Body of pancreas (tissue), 4 donors: ENCODE measurements at places on chromosomes 2 and 18.

DNA sequence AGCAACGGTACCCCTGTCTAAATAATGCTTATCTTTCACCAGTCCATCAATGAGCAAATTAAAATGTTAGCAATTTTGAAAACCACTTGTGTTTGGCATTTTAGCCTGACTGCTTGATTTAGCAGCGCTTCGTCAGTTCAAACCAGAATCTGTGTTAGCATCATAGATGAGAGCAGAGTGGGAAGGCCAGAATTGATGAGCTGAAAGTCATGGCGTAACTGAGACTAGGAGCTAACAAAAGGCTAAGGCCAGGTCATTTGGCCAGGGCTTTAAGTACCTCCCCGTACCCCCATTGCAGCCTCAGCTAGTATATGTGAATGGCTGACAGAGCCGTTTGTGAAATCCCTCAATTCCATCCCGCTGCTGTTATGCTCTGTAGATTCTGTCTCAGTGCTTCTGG, 16.0 kb downstream of the APCDD1 start:
- DNase-seq = no peak

DNA sequence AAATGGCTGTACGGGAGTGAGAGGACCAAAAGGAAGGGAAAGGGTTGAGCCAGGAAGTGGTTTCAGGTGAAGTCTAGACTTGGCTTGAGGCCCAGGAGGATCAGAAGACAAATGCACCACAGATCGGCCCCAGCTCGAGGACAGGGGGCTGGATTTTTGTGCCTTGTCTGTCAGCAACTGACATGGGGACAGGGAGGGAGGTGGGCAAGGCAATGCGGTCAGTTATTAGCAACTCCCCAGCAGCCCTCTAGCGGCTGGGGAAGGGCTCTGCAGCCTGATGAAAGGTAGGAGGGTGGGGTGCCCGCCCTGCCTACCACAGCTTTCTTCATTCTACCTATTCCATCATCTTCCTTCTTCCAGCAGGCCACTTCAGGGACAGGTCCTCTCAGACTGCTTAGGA, 50.0 kb downstream of the CPO start:
- DNase-seq = peak; percentile 35

- DNase-seq = no peak
Observed at GRCh38 chr2:168703926-168704325, 98.5 kb upstream of the NOSTRIN start.

DNA sequence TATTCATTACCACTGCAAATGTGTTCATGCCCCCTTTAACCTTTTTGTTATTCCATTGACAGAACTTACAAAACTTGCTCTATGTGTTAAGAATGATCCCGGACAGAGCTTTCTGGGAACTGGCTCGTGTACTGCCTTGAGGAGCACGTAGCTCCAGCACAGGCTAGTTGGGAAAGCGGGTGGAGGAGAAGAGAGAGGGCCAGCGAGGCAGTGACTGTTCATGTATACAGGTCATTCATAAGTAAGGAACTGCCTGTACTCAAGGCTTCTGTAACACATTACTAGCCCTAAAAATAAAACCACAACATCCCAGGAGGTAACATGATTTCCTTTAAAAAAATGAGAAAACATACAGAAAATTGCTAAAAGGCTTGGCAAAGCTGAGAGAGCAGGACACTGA, 109.0 kb downstream of the STK39 start:
- peak; percentile 32 for DNase-seq

GRCh38 chr2:158533009-158533408, 76.3 kb downstream of the PKP4 start:
- no peak for DNase-seq

GRCh38 chr2:217293607-217294006, 433.7 kb upstream of the TNP1 start:
- no peak for DNase-seq

- no peak for DNase-seq
Observed at GRCh38 chr2:2837746-2838547, 506.9 kb upstream of the MYT1L start.

DNA sequence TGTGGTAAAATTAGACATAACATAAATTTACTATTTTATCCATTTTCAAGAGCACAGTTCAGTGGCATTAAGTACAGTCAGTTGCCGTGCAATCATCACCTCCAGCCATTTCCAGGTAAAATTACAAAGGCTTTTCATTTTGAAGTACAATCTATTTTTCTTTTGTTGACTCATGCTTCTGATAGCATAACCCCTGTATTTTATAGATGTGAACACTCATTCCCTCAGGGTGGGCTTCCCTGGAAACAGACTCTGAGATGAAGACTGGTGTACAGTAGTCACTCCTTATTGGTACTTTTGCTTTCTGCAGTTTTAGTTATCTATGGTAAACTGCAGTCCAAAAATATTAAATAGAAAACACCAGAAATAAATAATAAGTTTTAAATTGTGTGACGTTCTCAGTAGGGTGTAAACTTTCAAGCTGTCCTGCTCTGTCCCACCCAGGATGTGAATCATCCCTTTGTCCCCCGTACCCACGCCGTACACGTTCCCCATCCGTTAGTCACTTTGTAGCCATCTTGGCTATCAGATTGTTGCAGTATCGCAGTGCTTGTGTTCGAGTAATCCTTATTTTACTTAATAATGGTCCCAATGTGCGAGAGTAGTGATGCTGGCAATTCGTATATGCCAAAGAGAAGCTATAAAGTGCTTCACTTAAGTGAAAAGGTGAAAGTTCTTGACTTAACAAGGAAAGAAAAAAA, 41.1 kb upstream of the NAB1 start:
- no peak for DNase-seq
